ENCODE measurements at places on chromosomes 12 and 14. TPM values are rescaled to one million over a fixed set of nuclear protein-coding genes. Genes with fewer than 3 reads are reported as not detected.

Gene ACADS
- 209 TPM for total RNA-seq

Gene PTPRQ
- total RNA-seq: not detected

Gene AKAP6
- 3.4 TPM for total RNA-seq

Gene USP44
- not detected for total RNA-seq

Gene CPSF6
- total RNA-seq: 51.5 TPM

Gene ANO4
- total RNA-seq: 0.89 TPM

Gene SLCO1B1
- total RNA-seq: not detected

Gene IL23A
- total RNA-seq: not detected

Gene CGRRF1
- total RNA-seq: 22.5 TPM

Gene PEBP1
- total RNA-seq: 186 TPM

Gene NINJ2
- 3.3 TPM for total RNA-seq

Gene GALNT6
- 41.0 TPM for total RNA-seq

Gene DDX55
- 15.4 TPM for total RNA-seq

Gene SDR9C7
- total RNA-seq: not detected

Gene ZNF740
- 32.7 TPM for total RNA-seq

Gene YLPM1
- total RNA-seq: 36.9 TPM
